ENCODE measurements at places on chromosomes 1 and 21.

GRCh38 chr1:31614414-31615005 is 3.0 kb upstream of the HCRTR1 start:
- DNase-seq = no peak

DNA sequence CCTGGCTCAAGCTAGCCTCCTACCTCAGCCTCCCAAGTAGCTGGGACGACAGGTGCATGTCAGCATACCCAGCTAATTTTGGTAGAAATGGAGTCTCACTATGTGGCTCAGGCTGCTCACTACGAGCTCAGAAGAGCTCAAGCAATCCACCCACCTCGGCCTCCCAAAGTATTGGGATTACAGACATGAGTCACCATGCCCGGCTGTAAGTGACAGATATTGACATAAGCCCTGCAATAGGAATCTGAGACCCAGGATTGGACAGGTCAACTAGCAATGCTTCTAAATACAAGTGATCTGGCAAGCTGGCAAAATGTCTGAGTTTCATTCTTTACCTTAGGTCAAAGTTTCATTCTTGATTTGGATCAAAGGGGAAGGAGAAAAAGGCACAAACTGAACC is 40.5 kb upstream of the H6PD start:
- DNase-seq = no peak

- no peak for DNase-seq
Measured at GRCh38 chr21:41640748-41641509, 125.9 kb downstream of the RIPK4 start.

DNA sequence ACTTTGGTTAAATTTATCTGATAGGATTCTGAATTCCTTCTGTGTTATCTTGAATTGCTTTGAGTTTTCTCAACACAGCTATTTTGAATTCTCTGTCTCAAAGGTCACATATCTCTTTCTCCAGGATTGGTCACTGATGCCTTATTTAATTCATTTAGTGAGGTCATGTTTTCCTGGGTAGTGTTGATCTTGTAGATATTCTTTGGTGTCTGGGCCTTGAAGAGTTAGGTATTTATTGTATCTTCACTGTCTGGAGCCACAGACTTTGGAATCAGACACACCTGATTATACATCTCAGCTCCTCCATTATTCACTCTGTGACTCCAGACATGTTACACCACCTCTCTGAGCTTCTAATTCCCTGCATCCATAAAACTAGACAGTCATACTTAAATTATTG is 34.2 kb upstream of the ETS2 start:
- DNase-seq = no peak

GRCh38 chr1:116772648-116773045 is 18.4 kb downstream of the CD2 start:
- DNase-seq = no peak

DNA sequence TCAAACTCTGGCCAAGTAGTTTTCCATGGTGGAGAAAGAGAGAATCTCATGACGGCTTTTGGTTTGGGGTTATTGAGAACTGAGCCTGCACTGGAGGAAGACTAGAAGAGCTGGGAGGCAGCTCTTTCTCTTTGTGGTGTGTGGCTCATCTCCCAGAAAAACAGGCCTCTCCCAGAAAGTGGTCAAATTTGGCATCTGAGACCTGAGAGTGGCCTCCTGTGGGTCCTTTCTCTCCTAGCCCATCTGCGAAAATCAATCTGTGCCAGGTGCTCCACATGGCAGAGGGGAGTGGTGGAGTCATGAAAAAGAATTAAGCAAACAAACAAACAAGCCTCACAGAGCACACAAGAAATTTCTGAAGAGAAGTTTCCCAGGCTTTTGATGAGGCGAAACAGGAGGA is 305.0 kb downstream of the ST6GALNAC3 start:
- no peak for DNase-seq

DNA sequence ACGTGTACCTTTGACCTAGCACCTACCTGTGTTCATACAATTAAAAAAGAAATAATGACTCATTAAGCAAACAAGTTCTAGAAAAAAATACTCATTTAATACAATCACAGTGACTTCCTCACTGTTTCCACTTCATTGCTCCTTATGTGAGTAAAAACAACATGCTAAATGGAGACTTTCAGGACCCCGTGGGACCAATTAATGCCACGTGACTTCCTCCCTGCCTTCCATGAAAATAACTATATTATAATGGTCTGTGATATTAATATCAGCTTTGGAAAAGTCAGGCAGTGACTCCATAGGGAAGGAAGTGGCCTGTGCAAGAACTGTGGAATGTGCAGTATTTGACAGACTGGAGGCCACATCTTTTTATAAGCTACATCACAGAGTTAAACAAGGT is 337.8 kb downstream of the HLX start:
- DNase-seq = no peak

- no peak for DNase-seq
Measured at GRCh38 chr1:54397980-54398379, 8.2 kb downstream of the SSBP3 start.

GRCh38 chr1:214009423-214010196 is 21.8 kb downstream of the PROX1 start:
- no peak for DNase-seq

DNA sequence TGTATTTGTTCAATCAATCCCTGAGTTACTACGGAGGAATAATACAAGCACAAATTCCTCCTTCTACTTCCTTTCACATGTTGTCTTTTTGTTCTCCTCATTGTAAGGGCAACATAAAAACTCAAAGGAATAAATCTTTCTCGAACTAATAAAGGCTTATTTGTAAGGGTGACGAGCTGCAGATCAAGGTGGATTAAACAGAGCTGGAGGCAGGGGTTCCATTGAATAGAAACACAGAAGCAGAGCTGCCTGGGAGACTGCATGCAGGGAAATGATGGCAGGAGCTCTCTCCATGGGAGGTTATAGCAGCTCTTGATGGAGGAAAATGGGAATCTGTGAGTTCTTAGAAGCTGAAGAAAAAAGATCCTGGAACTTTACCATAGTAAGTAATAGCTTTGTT is 160.2 kb downstream of the CYYR1 start:
- DNase-seq = no peak

- DNase-seq = no peak
Measured at GRCh38 chr21:17082843-17083483, 429.9 kb upstream of the CXADR start.

Data from stimulated activated CD4-positive, alpha-beta T cell treated with anti-CD3 and anti-CD28 coated beads, Interleukin-12 subunit alpha, Interleukin-12 subunit beta, amount 100 ng/mL, for 48 hours (primary cell).